Lung (tissue), 17 donors: ENCODE measurements at places on chromosomes 5 and 9. TPM values are rescaled to one million over a fixed set of nuclear protein-coding genes. Genes with fewer than 3 reads are reported as not detected.
A peak's percentile ranks its signal among the peaks of the same experiment; 100 is the strongest.

The SPACA9 gene
- polyA plus RNA-seq = 11.3 TPM

The IL13 gene
- 0.14 TPM for polyA plus RNA-seq

The FBN2 gene
- polyA plus RNA-seq = 0.76 TPM

The LCNL1 gene
- 2.7 TPM for polyA plus RNA-seq

The DMRT2 gene
- polyA plus RNA-seq = 0.98 TPM

The PLEKHG4B gene
- 1.9 TPM for polyA plus RNA-seq

The TESK1 gene
- polyA plus RNA-seq = 20.8 TPM

- no peak for DNase-seq
Measured at GRCh38 chr9:83198371-83198770, 135.4 kb upstream of the RASEF start.

DNA sequence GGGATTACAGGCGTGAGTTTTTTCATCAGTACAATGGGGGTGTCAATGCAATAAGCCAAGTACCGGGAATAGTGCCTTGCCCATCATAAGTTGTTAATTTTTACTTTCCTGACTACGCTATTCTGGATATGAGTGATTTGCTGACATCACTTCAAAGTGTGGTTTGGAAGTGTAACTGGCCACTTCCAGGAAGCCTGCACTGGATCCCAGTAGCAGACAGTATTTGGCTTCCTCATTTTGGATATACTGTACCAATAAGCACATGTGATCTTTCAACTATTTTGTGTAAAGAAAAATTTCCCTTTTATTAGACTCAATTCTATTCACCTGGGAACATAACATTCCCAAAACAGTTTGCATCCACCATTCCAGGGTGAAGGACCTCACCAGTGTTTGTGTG is 417.7 kb upstream of the KLF4 start:
- no peak for DNase-seq

DNA sequence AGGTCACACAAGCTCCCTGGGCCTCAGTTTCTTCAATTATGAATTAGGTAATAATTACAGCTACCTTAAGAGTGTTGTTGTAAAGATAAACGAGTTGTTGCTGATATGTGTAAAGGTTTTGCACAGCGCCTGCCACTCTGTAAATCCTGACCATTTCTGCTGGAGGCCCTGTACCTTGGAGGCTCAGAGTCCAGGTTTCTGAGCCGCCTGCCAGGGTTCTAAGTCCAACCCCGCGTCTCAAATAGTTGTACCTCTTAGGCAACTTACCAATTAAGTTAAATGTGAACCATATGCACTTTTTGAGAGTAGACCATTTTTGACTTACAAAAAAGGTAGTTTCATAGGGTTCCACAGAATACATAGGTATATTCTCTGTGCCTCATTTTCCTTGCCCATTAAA is 156.8 kb upstream of the KLF9 start:
- no peak for DNase-seq

GRCh38 chr5:60700416-60700757 is 421 bp upstream of the DEPDC1B start:
- DNase-seq = no peak

DNA sequence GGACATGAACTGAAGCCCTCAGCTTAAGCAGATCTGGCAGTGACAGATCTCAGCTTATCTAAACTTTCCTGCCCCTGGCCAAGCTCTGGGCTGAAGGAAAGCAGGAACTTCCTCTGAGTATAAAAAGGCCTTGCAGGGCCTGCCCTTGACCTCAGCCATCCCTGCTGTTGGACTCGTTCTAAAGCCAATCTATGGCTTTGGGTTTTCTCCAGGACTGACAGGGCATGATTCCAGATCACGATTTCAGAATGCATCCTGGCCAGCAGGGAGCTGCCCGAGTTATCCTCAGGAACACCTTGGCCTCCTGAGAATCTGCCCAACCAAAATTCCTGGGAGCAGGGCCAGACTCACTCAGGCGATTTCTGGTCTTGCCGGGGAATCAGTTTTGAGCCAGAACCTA is 502.7 kb downstream of the TLE4 start:
- DNase-seq = peak; percentile 8

- DNase-seq = peak; percentile 68
Measured at GRCh38 chr9:116555119-116555518, 132.0 kb upstream of the TRIM32 start.

DNA sequence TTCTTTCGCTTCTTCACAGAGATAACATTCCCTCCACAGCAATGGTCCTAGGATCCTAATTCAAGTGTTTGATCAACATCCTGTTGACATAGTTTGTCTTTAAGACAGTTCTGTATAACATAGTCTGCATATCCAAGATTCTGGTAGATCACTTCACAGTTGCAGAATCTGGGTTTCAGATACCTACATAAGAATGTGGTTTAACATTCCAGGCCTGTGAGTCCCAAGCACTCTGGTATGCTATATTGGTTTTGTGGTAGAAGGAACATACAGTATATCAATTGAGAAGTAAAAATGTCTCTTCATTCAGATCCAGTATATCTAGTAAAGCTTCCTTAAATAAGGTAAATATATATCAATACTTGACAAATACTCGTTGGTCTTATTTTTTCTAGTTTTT is 914.2 kb upstream of the CDH6 start:
- no peak for DNase-seq

GRCh38 chr5:178152491-178153444 is 917 bp downstream of the NHP2 start:
- DNase-seq = no peak

DNA sequence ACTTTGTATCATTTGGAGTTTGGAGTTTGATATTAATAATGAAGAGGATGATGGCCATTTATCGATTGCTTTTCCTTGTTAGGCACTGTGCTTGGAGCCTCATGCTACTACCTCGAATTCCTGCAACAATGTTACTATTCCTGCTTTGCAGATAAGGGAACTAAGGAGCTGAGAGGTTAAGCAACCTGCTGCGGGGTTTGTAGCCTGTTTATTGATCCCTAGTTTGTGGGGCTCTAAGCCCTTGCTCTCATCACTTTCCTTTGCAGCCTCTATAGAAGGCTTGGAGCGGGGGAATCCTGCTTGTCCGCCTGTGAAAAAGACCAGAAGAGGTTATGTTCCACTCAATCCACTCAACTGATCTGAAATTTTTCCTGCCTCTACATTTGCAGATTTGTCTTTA is 15.8 kb downstream of the ARHGEF28 start:
- no peak for DNase-seq

DNA sequence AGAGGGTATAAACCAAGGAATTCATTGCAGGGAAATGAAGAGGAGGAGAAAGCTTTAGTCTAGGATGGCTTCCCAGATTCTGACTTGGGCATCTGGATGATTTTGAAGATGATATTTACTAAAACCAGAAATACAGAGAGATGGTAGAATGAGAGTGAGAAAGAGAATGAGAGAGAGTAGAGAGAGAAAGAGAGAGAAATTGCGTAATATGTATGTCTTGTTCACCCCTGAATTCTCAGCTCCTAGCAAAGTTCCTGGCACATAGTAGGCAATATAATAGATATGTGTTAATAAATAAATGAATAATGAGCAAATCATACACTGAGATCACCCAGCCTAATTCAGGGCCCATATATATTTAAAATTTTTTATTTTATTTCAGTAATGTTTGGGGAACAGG is 1089.5 kb upstream of the DMAC1 start:
- no peak for DNase-seq

GRCh38 chr9:31103836-31104235 is 1280.6 kb upstream of the ACO1 start:
- DNase-seq = no peak

DNA sequence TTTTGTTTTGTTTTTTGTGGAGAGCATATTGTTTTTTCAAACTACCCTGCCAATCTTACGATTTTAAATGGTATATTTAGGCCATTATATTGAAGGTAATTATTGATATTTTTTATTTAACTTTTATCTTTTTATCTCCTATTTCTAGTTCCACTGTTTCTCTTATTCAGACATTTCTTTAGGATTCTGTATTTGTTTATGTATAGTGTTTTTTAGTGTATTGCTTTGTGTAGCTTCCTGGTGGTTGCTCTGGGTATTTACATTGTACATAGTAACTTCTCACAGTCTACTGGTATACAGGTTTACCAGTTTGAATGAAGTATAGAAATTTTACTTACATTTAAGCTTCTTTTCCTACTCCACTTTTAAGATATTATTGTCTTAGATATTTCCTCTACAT is 63.2 kb downstream of the ERCC6L2 start:
- no peak for DNase-seq

- DNase-seq = no peak
Measured at GRCh38 chr5:142749321-142749720, 20.9 kb upstream of the ARHGAP26 start.

DNA sequence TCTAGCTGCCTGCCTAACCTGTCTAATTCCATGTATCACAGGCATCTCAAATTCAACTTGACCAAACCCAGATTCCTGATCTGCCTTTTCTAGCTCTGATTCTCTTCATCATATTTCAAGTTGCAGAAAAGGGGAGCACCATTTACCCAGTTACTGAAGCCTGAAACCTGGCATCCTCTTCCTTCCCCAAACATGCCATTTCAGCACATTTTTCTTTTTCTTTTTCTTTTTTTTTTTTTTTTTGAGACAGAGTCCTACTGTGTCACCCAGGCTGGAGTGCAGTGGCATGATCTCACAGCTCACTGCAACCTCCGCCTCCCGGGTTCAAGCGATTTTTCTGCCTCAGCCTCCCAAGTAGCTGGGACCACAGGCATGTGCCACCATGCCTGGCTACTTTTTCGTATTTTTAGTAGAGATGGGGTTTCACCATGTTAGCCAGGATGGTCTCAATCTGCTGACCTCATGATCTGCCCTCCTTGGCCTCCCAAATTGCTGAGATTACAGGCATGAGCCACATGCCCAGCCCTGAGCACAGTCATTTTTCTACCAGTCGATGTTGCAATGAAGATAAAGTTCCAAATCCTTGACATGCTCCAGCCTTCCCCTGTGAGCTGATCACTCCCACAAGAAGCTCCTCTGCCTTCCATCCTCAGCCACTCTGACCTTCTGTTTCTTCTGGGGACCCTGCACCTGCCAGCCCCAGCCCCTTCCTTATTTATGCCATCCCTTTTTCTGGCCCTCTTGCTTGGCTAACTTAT is 32.2 kb downstream of the ACER2 start:
- DNase-seq = no peak

DNA sequence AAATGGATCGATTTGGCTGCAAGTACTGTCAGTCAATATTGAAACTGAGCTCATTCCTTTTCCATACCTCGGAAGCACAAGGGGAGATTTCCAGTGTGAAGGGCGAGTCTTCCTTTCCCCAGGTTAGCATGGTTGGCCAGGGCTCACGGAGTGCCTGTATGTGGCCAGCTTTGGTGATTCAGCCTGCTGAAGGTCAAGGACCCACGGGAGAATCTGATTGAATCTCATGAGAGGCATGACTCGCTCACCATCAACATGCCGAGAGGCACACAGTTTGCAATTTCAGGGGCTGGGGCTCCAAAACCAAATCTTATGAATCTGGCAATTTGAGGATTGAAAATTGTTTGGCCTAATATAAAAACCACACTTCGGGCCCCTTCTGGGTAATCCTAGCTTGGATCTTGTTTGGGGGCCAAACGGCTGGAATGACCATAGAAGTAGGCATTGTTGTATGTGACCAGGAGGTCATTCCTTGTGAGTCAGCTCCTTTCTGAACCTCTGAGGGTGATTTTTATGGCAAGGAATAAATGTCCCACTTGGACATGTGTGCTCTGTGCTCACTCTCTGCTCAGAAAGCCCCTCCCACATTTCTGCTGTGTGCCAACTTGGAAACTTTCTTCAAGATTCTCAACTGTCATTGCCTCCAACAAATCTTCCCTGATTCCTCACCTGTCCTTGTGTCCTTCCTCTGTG is 69.8 kb downstream of the DOCK2 start:
- no peak for DNase-seq

DNA sequence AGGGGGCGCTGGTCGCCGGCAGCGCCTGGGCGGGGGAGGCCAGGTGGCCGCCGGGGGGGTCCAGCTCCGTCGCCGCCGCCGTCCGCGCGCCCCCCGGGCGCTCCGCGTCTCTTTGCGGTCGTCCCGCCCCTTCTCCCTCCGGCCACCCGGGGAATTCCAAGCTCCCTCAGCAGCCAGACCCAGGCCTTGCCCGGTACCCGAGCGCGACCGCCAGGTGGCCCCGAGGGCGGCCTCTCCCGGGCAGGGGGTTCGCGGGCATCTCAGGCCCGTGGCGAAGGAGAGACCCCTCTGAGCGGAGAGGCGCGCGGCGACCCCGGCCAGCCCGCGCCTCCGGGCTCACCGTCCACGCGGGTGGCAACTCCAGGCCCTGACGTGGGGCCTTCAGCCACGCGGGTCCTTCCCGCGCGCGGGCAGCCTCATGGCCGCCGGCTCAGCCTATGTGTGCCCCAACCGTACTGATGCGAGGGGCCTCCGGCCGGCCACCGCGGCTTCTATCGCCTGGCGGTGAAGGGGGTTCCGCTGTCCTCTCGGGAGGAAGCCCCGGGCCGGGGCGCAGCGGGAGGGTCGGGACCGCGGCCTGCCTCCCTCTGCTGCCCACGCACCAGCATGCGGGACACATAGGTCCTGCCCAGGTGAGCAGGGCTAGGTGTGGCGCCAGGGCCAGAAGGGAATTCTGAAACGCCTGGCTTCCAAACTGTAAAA is 529 bp upstream of the NRARP start:
- DNase-seq = no peak

GRCh38 chr5:14630671-14631070 is 33.8 kb upstream of the OTULIN start:
- DNase-seq = no peak

DNA sequence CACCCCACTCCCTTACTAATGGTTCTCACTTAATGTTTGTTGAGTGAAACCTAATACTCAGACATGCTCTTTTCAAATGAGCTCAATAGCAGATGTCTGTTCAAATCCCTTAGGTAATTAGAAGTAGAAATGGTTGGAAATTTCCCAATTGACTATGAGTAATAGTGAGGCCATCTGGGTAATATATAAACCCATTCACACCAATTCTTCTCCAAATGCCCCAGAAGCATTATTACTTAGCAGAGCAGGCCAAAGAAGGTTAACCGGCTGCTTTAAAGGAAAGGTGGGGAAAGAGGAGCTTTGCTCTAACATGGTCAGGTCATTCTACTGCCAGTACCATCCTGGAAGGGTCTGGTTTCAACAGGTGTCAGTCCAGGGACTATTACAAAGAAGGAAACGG is 119.5 kb upstream of the MTAP start:
- DNase-seq = no peak

DNA sequence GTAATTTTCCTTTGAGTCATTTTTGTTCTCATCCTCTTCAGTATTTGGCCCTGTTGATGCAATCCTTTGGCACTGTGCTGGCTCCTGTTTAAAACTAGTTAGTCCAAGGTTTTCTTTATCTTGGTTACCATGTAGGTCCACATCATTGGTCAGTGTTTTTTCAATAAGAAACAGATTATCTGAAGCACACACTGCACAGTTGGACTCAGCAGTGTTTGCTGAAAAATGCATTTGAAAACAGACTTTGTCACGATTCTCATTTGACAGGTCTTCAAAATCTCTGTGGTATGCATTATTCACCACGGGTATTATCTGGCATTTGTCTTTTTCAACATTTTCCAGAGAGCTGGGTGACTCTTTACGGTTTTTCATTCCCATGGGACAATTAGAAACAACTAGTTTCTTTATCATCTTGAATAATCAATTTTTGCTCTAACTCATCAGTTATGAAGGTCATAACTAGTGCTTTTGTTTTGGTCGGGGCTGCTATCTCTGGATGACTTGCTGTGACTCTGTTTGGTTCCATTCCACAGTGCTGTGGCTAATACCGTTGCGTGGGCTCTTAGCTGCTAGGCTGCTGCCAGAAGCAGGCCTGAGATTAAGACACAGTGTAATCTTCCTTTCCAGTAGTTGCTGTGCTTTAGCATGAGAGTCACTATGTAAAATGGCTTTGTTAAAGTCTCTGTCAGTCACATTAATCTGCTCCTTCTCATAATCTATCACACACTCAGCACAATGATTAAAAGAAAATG is 36.2 kb downstream of the NUDT12 start:
- DNase-seq = no peak

GRCh38 chr9:134455934-134456755 is 129.9 kb downstream of the RXRA start:
- peak; percentile 97 for DNase-seq
